Uterus (tissue), 4 donors: ENCODE measurements at places on chromosomes 1 and 21. TPM values are rescaled to one million over a fixed set of nuclear protein-coding genes. Genes with fewer than 3 reads are reported as not detected.
A peak's percentile ranks its signal among the peaks of the same experiment; 100 is the strongest.

The CNR2 gene
- 0.14 TPM for total RNA-seq

DNA sequence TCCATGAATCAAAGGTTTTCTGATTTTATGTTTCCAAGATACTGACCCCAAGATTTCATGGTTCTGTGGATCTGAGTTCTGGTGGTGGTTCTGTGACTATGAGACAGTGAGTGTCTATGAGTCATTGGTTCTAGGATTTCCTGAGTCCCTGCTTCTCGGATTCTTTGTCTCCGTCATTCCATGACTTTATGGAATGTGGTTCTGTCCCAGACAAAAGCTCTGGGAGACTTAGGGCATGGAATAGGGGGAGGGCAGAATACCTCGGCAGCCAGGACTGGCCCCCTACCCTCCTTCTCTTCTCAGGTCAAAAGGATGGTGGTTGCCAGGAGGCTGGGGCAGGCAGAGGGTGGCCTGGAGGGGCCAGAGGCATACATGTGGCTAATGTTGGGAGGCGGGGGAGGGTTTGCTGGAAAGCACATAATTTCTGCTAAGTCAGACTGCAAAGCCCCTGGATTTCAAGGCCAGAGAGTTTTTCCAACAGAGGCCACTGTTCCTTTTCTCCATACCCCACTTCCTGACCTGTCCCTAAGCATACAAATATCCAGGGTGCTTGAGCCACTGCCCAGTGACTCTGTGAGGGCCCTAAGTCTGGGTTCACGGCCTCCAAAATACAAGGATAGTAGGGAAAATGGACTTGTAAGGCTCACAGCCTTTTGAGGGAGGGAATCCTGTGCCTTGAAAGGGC is 17.2 kb downstream of the CDCP2 start:
- H3K27me3 ChIP-seq, result no peaks in the 10 kb centered on the region
- H3K4me3 ChIP-seq, result no peak overlapping the region
- no peak overlapping the region for H3K27ac ChIP-seq
- no peaks in the 10 kb centered on the region for H3K36me3 ChIP-seq
- no peaks in the 10 kb centered on the region for H3K4me1 ChIP-seq

- H3K27ac ChIP-seq, result no peak overlapping the region
- H3K4me1 ChIP-seq, result no peaks in the 10 kb centered on the region
- H3K36me3 ChIP-seq, result no peaks in the 10 kb centered on the region
Observed at GRCh38 chr21:36239585-36239984, 80.4 kb upstream of the MORC3 start.

The TNFSF4 gene
- 1.5 TPM for total RNA-seq

DNA sequence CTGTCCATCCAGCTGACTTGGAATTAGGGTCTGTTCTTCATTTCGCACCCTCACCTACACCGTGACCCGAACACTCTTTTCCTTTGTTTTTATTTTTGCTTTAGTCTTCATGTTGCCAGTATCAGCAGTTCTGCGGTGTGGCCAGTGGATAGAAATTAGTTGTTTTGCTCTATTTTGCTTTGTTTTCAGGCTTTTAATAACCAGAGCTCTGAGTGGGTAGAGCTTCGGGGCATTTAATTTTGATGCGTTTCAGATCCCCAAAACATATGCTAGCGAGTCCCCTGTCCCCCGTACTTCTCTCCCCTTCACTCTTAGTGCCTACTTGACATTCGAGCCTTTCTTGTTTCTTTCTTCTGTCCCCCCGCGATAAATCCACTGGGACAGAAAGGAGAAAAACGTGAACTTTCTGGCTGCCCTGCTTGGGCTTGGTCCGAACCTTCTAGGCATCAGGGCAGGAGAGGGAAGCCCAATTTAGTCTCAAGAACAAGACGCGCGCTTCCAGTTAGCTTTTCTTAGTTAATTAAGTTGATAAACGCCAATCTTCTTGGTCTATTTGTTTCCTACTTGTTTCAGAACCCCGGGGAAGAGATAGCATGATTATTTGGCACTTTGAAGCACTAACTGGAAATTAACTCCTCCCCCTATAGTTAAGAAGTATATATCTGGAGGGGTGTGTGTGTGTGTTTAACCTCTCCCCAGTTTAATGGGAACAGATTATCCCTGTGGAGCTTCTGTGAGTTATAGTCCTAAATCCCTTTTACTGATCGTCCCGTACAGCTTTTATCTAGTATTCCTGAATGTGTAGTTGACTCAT is 839 bp downstream of the SWT1 start:
- no peak for DNase-seq
- no peaks in the 10 kb centered on the region for H3K27me3 ChIP-seq
- peak overlapping the region; percentile 97 for H3K4me3 ChIP-seq
- H3K4me1 ChIP-seq, result no peaks in the 10 kb centered on the region
- H3K27ac ChIP-seq, result peak overlapping the region; percentile 99

The MPZL1 gene
- 116 TPM for total RNA-seq

The CD1B gene
- not detected for total RNA-seq

- no peak overlapping the region for H3K27ac ChIP-seq
- DNase-seq, result no peak
- no peak overlapping the region for H3K4me3 ChIP-seq
- no peaks in the 10 kb centered on the region for H3K36me3 ChIP-seq
Observed at GRCh38 chr1:45097944-45098343, 85.9 kb downstream of the UROD start.

DNA sequence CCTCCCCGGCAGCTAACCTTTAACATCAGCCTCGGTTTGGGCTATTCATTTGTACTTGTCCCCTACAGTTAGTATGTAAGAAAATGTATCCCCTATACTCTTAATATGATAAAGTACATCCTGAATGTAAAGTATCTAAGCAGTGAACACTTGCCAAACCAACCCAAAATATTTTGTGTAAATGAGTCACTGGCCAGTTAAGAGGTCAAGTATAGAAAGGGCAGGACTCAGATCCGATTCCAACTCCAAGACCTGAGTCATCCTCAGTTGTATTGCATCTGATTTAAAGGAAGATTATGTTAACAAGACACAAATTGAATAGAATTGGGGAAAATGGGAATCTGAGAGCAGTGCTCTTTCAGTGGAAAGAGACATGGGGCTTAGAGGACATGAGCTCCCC is 84.4 kb downstream of the CD58 start:
- H3K27ac ChIP-seq, result no peak overlapping the region
- no peaks in the 10 kb centered on the region for H3K36me3 ChIP-seq
- no peak for DNase-seq
- no peaks in the 10 kb centered on the region for H3K27me3 ChIP-seq
- H3K4me1 ChIP-seq, result no peaks in the 10 kb centered on the region

DNA sequence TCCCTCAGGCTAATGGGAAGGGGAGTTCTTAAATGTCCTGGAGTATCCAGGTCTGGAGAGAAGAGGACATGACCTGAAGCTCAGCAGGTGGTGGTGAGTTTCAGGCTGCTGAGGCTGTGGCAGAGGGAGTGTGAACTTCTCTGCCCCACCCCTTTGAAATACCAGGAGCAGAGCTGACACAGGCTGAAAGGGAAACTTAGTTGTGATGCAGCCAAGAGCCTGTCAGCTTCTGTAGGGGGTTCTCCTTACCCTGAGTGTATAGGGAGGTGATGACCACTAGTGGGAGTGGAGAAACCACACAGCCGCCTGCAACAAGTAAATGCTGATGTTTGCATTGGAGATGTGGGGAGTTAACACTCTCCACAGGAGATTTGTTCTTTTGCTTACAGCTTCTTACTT is 152.3 kb downstream of the FCRL5 start:
- H3K4me3 ChIP-seq, result no peak overlapping the region
- H3K27ac ChIP-seq, result no peak overlapping the region
- H3K36me3 ChIP-seq, result no peaks in the 10 kb centered on the region
- no peaks in the 10 kb centered on the region for H3K27me3 ChIP-seq
- DNase-seq, result no peak

DNA sequence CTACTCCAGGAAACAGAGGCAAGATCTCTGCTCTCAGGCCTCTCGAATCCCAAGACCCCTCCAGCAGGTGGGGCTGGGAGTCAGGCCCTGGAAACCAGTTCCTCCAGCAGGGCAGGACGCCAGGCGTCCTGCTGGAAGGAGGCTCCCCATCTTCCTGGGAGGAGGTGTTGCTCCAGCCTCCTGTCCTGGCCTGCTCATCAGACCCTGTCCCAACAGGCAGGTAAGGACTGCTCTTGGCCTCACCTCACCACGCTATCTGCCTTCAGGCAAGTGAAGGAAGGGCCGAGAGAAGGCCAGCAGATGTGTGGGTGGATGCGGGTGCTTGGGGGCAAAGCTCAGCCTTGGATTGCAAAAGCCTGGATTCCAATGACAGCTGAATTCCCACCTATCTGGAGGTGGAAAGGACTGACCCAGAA is 82.9 kb downstream of the SSBP3 start:
- no peak overlapping the region for H3K4me3 ChIP-seq
- H3K4me1 ChIP-seq, result peaks cover 41% of the 10 kb centered on the region
- no peaks in the 10 kb centered on the region for H3K36me3 ChIP-seq
- no peaks in the 10 kb centered on the region for H3K27me3 ChIP-seq
- peak; percentile 38 for DNase-seq

DNA sequence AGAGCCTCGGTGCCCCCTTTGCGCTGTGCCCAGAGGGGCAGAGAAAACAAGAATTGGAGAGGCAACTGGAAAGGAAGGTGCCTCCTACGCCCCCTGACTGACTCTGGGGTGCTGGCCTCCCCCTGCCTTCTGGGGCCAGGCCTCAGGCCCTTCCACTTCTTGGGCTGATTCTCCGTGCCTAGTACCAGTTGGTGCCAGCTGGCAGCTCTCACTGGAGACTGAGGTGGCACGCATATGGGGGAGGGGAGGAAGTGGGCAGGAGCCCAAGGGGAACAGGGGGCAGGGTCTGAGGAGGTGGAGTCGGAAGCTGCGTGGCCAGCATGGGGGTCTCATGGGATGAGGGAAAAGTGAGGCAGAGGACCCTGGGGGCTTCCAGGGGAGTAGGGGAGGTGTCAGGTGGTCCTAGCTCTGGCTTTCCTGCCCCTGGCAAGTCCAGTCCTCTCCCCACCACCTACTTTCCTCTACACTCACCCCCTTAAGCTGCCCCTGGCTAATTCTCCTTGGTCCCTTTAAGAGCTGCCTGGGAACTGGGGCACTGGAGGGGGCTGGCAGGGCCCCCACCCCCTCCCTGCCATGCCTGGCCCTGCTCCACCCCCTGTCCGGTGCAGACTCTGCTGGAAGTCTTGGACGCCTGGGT is 6.5 kb upstream of the SEMA4A start:
- H3K27me3 ChIP-seq, result peaks cover 2% of the 10 kb centered on the region
- H3K4me3 ChIP-seq, result no peak overlapping the region
- no peaks in the 10 kb centered on the region for H3K4me1 ChIP-seq
- DNase-seq, result no peak

The LCE2C gene
- total RNA-seq, result not detected

The SDC3 gene
- total RNA-seq, result 37.4 TPM

The PFKFB2 gene
- total RNA-seq, result 10.7 TPM

The EPS8L3 gene
- total RNA-seq, result 0.29 TPM

- H3K27me3 ChIP-seq, result no peaks in the 10 kb centered on the region
- H3K4me1 ChIP-seq, result no peaks in the 10 kb centered on the region
Observed at GRCh38 chr1:236508593-236509027, 15.2 kb upstream of the LGALS8 start.

GRCh38 chr1:54453509-54453908 is 47.3 kb upstream of the SSBP3 start:
- no peaks in the 10 kb centered on the region for H3K36me3 ChIP-seq
- no peak overlapping the region for H3K4me3 ChIP-seq
- H3K27ac ChIP-seq, result no peak overlapping the region
- no peak for DNase-seq
- no peaks in the 10 kb centered on the region for H3K27me3 ChIP-seq

DNA sequence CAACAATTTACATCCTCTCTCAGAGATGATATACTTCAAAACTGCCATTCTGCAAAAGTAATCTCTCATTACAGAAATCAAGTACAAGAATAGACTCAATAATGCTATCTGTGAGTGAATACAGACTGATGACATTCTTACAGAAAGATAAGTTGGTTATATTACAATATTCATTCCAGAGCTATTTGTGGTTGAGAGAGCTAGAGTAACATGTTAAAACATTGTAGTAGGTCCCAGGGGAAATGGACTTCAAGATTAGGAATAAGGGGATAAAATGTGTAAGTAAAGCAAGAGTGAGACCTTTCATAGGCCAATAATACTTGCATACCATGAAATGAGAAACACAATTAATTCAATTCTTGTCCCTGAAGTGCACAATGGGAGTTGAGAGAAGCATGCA is 1.5 kb downstream of the F13B start:
- H3K27me3 ChIP-seq, result no peaks in the 10 kb centered on the region
- H3K27ac ChIP-seq, result no peak overlapping the region
- H3K4me1 ChIP-seq, result no peaks in the 10 kb centered on the region
- H3K4me3 ChIP-seq, result no peak overlapping the region

DNA sequence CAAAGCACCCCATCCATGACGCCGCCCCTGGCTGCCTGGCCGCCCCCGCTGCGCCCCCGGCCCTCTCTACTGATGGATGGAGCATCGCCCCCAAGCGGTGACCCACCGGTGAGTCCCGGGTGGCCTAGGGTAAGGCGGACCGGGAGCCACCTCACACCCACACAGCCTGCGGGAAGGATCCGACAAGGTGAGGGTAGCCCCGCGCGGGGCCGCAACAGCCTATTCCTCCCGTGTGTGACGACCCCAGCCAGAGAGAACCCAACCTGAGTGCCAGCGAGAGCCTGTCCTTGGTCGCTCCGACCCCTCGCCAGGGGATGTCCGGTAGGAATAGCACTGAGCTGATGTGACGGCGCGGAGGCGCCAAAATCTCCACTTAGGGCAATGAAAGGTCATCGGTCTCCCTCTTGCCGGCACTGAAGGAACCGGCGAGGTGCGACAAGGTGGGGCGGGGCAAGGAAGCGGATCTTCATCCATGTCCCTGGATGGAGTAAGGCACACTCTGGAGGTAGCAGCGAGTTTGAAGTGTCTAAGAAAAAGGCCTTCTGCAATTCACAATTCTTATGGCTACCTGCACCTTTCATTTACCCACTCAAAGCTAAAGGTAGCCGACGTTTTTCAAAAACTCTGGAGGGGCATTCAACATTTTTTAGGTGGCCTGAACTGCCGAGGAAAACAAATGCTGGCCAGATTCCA is 19.7 kb upstream of the CHIA start:
- DNase-seq, result no peak
- H3K36me3 ChIP-seq, result no peaks in the 10 kb centered on the region

DNA sequence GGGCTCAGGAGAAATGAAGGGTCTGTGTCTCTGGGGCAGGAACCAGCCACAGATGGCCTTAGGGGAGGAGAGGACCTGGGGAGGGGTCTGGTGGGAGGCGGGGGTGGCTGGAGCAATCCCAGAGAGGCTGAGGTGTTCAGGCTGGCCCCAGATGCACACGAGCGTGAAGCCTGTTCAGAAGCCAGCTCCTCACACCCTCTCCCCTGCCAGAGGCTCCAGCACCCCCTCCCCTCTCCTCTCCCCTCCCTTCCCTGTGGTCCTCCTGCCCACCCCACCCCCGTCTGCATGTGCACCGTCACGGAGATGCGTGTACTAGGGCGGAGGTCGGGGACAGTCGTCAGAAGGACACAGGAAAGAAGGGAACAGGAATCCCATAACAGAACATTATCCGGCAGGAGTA is 115.0 kb upstream of the COL6A1 start:
- H3K27ac ChIP-seq, result no peak overlapping the region
- H3K27me3 ChIP-seq, result no peaks in the 10 kb centered on the region
- no peaks in the 10 kb centered on the region for H3K36me3 ChIP-seq
- no peak for DNase-seq
- H3K4me3 ChIP-seq, result no peak overlapping the region
- H3K4me1 ChIP-seq, result no peaks in the 10 kb centered on the region

DNA sequence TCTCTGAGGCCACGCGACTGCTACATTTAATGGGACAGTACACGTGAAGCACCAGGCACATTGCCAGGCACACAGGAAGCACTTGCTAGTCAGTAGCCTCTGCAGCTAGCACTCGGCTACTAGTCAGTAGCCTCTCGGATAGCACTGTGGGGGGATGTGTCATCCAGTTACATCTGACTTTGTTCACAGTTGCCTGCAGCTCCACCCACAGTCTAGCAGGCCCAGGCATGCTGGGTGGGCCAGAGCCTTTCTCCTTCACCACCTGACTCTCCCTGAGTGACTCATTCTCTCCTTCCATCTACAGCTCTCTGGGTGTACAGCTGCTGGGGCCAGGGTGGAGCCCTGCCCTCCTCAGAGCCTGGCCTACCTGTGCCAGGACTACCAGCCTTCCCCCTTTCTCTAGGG is 51.5 kb downstream of the PTPRF start:
- no peaks in the 10 kb centered on the region for H3K36me3 ChIP-seq
- H3K27ac ChIP-seq, result peak overlapping the region; percentile 60
